ENCODE measurements at places on chromosomes 7 and 10.

GRCh38 chr7:103686064-103686463 is 240.1 kb upstream of the SLC26A5 start:
- DNase-seq: no peak

DNA sequence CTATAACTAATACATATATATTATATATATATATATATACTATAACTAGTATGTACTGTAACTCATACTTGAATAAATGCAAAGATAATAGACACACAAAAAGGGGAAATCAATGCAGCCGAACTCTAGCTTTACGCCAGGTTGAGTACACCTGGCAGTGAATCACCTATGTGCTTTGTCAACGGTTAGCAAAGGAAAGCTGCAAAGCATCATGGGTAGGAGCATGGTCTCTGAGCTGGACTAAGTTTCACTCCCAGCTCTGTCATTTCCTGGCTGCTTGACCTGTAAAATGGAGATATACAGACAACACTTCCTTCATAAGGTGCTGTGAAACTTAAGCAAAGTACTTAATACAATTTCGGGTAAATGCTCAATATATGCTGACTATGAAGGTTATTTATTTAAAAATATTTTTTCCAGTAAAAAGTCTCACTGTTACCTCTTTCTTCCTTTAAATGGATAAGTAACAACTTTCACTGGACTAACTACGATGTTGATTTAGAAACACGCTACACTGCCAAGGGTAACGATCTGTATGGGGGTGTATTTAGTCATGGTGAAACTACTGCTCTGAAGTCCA is 61.7 kb upstream of the ITGA8 start:
- DNase-seq: no peak

DNA sequence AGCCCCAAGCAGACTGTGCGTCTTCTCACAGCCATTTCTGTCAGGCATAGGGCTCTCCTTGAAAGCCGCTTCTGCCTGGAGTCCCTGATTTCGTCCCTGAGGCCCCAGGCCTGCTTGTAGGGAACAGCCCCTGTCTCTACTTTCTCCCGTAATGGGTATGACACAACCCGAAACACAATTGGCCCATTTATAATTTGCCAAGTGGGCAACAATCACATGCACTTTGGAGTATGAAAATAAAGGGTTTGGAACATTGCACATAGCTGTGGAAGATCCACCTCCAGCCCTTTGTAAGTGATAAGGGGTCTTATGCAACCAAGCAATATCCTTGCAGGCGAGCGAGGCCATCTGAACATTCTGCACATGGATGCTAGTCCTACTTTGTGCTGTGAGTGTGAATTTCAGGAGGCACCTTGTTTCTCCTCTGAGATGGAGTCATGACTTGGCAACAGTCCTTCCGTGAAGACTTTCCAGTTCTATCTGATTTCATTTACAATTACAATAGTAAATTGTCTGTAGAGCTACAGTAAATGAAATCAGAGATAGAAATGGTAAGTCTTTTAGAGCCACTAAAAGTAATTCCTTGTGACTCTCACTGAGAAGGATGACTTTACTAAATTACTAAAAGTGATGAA is 141.5 kb downstream of the CUBN start:
- DNase-seq: no peak

- no peak for DNase-seq
These were observed 141.4 kb downstream of the LSMEM1 start for GRCh38 chr7:112622159-112622715.

- no peak for DNase-seq
These were observed 25.4 kb downstream of the FBH1 start for GRCh38 chr10:5915451-5915850.

- no peak for DNase-seq
These were observed 645.7 kb downstream of the ANKRD7 start for GRCh38 chr7:118870187-118870586.

GRCh38 chr7:11313801-11314200 is 340.1 kb downstream of the PHF14 start:
- no peak for DNase-seq

DNA sequence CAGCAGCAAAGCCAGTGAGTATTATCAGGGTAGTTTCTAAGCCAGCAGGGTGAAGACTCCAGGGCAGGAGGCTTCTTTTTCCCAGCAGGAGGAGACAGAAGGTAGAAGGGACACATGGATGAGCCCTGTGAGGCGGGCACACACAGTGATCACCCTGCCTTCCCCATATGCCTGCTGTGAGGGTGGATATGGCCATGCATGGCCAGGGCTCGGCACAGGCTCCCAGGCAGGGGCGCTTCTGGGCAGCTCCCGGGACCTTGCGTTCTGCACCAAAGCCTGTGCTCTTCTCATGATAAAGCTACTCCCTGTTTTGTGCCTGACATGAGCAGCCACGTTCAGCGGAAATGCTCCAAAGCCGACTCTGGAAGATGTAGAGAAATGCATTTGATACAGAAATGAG is 807.2 kb downstream of the TYW1 start:
- no peak for DNase-seq

GRCh38 chr7:24965831-24966708 is 13.9 kb downstream of the OSBPL3 start:
- no peak for DNase-seq

DNA sequence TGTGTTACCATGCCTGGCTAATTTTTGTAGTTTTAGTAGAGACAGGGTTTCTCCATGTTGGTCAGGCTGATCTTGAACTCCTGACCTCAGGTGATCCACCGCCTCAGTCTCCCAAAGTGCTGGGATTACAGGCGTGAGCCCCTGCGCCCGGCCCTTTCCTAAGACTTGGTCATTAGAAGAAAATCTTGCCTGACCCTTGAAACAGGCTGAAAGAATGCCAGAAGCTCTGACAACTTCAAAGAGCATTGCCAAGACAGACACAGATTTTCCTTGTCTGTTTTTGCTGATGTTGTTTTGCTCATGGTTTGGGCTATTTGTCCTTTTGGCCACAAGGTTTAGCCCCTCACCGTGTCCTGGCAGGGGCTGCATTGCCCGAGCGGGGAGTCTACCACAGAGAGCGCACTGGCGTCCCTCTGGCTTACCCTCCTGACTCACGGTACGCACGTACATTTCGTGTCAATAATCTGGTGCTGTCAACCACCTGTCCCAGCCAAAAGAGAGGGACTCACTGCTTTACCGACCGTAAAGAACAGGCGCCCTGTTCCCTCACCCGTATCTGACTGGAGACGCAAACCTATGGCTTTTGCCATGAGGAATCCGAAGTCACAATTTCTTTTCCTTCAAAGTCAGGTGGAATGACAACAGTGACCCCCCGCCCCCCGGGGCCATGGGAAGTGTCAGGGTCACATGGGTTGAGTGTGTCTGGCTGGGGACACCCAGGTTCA is 10.1 kb upstream of the INPP5A start:
- DNase-seq: no peak

- no peak for DNase-seq
These were observed 45.3 kb downstream of the NRG3 start for GRCh38 chr10:81920213-81920829.

DNA sequence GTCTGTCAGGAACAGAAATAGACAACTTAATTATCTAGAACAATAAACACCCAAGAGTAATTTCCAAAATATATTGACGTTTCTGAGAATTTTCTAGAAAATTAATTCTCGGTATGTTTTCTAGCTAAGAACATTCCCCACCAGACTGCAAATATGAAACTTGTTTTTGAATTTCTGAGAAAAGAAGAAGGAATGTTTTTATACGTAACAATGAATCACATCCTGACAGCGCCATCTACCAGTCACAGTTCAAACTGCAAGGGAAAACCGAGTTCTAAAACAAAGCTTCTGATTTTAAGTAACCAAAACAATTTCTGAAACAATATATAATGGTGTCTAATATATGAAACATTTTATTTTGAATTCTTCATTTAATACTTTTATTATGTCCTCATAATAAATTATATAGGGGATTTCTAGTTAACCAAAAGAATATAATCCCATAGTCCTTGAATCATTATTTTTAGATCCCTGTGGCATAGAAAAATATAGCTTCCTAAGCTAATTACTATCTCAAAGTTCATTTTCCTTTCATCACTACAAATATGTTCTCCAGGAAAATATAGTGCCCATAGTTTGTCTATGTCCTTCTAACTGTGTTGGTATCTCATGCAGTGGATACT is 34.5 kb upstream of the MEOX2 start:
- DNase-seq: peak; percentile 48

- peak; percentile 46 for DNase-seq
These were observed 25.5 kb downstream of the VOPP1 start for GRCh38 chr7:55546814-55547213.

DNA sequence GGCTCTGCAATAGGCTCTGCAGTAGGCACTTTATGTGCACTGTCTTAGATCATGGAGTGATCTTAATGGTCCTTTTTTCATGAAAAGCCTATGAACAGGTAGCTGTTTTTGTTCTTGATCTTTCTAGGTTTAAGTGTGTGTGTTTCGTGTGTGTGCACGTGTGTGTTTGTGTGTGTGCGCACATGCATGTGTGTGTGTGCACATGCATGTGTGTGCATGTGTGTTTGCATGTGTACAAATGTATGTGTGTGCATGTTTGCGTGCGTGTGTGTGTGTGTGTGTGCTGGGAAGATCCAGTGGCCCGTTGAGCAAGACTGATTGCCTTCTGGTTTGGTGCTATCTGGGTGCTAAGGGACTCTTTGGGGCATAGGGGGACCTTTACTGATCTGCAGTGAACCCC is 334.8 kb downstream of the GLRX3 start:
- no peak for DNase-seq

GRCh38 chr7:45187089-45187945 is 29.7 kb downstream of the RAMP3 start:
- DNase-seq: no peak

GRCh38 chr7:101093906-101094305 is 8.6 kb downstream of the TRIM56 start:
- no peak for DNase-seq

GRCh38 chr7:69603351-69603750 is 5.1 kb downstream of the AUTS2 start:
- no peak for DNase-seq

- DNase-seq: no peak
These were observed 31.5 kb upstream of the SH2D4B start for GRCh38 chr10:80506189-80506575.

Measured in midbrain (tissue), 1 donor.